Stimulated activated CD4-positive, alpha-beta T cell treated with anti-CD3 and anti-CD28 coated beads, Interleukin-4, amount 100 ng/mL, for 24 hours (primary cell): ENCODE measurements at places on chromosomes 11 and 22.

GRCh38 chr11:10633261-10633660, 60.3 kb downstream of the IRAG1 start:
- no peak for DNase-seq

DNA sequence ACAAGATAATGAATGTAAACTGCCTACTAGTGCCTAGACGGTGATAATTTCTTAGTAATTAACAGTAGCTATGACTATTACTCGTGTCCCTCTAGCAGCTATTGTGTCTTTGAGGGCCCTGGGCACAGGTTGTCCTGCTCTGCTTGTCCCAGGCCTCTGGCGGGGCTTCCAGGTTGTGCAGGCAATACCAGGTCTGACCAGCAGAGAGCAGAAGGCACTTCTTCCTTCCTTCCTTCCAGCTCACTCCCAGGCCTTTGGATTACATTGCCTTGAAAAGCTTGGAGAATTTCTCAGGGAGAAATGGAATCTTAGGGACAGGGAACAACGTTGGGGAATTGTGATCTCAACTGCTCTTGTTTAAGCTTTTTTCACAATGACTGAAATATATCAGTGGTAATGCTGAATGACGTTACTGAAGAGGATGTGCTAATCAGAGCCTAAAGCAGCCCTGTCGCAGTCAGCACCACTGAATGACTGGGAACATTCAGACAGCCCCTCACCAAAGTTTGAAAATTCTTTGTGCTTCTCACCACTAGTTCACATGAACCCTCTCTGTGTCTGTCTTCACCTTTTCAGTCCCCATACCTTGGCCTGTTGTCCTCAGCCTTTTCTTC, 8.4 kb upstream of the CCKBR start:
- DNase-seq, result peak; percentile 57

DNA sequence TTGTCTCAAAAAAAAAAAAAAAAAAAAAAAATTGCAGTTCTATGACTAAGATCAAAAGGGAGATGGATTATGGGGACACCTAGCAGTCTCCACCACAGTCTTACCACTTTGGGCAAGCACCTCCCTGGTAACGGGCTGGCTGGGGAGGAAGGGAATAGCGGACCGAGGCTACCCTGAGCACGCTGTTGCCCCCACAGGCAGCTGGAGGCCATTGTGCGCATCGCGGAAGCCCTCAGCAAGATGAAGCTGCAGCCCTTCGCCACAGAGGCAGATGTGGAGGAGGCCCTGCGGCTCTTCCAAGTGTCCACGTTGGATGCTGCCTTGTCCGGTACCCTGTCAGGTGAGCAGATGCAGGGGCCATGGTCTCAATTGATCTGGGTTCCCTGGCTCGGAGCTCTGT, 21.2 kb downstream of the MCM5 start:
- no peak for DNase-seq

- peak; percentile 48 for DNase-seq
Measured at GRCh38 chr11:128733440-128734102, 39.7 kb downstream of the FLI1 start.

DNA sequence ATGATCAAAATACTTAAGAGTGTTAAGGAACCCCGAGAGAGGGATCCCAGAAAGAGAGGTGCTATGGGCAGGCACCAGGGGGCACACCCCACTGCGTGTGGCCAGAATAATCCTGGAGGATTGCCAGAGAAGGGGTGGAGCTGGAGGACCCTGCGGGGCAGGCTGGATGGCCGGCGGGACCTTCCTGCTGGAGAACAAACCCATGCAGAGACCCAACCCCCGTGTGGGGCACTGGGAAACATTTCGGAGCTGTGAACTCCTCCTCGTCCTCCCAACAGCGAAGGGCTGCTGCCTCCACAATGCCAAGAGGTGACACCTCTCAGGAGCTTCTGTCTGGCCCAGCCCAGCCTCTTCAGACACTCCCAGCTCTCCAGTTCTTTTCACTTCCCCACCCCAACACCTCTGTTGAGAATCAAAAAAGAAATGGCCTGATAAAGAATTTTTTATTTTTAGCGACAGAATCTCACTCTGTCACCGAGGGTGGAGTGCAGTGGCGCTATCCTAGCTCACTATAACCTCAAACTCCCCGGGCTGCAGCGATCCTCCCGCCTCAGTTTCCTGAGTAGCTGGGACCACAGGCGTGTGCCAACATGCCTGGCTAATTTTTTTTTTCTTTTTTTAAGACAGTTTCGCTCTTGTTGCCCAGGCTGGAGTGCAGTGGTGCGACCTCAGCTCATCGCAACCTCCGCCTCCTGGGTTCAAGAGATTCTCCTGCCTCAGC, 25.6 kb downstream of the RHOD start:
- DNase-seq, result no peak

DNA sequence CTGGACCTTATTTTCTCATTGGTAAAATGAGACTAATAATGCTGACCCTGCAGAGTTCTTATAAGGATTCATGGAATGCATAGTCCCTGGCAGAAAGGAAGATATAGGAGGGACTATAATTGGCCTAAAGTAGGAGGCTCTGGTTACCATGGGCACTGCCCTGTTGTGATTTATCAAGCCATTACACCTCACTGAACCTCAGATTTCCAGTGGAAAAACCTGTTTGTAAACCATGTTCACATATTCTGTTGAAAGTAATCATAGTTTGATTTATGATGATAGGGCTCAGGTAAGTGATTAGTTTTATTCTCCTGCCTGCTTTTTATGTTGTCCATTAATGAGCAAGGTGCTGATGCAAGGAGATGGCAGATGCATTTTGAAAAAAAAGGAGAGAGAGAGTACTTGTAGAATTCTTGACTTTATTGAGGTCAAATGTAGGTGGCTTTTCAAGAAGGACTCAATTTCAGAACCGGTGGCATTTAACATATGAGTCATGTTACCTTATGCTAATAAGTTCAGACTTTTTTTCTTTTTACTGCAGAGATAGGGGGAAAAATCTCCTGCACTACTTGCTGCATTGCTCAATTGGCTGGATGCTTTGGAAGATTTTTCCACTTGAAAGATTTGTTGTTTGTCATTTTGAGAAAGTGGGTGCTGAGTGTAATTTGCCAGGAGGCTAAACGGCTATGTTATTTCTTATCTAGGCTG, 14.6 kb downstream of the NF2 start:
- no peak for DNase-seq

- DNase-seq, result no peak
Measured at GRCh38 chr11:68684385-68685356, at the start of gene GAL. Gene GAL (plus strand): TSS chr11:68684544. CDS start chr11:68684924, 380 bp downstream.

- no peak for DNase-seq
Measured at GRCh38 chr11:10267821-10268220, 26.2 kb downstream of the SBF2 start.

DNA sequence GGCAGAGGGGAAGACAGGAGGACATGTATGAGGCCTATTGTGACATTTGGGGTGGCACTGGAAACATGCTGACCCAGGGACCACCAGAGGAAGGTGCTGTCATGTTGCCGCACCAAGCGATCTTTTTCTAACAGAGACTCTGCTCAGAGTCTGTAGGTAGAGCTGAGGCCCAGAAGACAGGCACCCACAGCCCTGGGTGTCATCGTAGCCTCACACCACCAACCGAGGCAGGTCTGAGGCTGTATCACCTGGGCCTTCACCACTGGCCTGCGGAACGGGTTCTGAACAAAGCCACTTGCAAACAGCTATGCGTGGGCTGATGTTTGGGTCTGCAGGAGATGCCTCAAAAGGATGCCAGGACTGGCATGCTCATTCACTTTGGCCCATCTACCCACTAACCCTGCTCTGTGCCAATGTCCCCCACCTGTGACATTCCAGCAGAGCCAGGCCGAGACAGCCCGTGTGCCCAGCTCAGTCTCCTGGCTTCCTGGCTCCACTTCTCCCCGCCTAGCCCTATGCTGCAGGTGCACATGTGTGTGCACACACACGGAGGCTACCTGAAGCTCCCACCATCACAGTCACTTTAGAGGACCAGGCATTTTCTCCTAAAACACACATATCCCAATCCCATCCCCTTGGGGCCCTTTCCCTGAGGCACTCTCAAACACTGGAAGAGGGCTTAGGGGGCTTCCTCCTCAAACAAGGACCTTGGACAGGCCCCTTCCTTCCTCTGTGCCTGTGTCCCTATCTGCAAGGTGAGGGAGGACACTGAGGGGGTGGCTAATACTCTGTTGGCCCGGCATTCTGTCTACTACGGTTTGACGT, 3.6 kb downstream of the TRIM29 start:
- DNase-seq, result no peak
